CD4-positive, alpha-beta T cell treated with Interleukin-6 for 4 hours (primary cell): ENCODE measurements at places on chromosomes 12 and 14.

- DNase-seq = no peak
Observed at GRCh38 chr14:103361867-103362266, 23.3 kb upstream of the MARK3 start.

GRCh38 chr12:33876618-33877017 is 145.7 kb upstream of the ALG10 start:
- DNase-seq = no peak

DNA sequence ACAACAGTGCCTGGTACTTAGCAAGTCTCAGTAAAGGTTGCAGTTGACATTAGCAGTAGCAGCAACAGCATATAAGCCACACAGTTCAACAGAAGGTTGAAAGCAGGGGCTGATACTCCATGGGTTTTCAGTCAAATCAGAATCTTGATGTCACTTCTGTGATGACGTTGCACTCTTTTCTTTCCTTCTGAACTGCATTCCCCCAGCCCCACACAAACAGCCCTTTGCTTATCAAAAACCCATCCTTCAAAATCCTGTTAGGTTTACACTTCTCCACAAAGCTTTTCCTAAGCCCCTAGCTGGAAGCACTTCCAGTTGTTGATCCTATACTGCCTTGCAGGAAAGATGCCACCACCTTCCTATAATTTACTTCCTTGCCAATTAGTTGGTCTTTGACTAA is 34.0 kb upstream of the KCNK13 start:
- DNase-seq = no peak

DNA sequence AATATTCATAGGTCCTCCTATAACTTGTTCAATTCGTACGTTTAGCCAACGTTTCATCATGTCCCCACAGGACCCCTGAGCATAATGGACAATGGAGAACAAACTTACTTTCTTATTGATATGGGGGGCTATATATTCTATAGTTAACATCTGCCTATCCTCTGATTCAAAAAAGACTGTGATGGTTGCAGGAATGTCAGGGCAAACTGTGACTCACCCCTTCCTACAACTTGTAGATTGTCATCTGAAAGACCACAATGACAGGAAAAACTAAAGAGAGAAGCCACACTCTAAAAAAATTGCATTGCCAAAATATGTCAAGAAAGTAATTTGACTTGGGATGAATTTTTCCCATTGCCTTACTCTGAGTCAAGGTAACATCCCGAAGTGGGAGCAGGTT is 50.8 kb downstream of the CATSPERB start:
- DNase-seq = no peak

DNA sequence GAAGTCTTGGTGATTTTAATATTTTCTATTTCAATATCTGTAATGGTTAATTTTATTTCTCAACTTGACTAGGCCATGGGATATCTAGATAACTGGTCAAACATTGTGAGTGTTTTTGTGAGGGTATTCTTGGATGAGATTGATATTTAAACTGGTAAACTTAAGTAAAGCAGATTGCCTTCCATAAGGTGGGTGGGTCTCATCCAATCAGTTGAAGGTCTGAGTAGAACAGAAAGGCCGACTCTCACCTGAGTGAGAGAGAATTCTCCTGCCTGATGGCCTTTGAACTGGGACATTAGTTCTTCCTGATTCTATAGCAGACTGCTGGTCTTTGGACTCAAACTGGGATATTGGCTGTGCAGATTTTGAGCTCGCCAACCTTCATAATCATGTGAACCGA is 36.3 kb downstream of the OTOGL start:
- DNase-seq = no peak

DNA sequence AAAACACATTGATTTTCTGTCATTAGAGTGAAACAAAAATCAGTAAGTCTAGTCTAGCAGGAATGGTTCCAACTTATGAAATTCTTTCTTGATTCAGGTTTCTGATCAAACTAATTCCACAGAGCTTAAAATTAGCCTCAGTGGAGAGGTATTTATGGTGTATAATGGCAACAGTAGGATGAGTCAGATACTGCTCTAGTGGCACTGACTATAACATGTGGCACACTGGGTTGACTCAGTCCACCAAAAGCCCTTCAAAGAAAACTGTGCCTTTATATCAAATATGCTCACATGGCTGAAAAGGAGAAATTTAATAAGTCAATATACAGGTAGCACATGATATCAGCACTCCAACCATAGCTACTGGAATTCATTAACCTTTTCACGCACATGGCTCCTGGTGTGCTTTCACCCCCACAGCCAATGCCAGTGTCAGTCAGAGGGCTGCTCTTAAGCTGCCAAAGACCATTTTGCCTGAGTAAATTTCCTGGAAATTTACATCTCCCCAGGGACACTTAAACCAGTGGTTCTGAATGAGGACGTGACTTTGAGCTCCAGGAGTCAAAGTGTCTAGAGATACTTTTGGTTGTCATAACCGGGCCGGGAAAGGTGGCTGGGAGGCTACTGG is 21.7 kb upstream of the CATSPERB start:
- DNase-seq = no peak

DNA sequence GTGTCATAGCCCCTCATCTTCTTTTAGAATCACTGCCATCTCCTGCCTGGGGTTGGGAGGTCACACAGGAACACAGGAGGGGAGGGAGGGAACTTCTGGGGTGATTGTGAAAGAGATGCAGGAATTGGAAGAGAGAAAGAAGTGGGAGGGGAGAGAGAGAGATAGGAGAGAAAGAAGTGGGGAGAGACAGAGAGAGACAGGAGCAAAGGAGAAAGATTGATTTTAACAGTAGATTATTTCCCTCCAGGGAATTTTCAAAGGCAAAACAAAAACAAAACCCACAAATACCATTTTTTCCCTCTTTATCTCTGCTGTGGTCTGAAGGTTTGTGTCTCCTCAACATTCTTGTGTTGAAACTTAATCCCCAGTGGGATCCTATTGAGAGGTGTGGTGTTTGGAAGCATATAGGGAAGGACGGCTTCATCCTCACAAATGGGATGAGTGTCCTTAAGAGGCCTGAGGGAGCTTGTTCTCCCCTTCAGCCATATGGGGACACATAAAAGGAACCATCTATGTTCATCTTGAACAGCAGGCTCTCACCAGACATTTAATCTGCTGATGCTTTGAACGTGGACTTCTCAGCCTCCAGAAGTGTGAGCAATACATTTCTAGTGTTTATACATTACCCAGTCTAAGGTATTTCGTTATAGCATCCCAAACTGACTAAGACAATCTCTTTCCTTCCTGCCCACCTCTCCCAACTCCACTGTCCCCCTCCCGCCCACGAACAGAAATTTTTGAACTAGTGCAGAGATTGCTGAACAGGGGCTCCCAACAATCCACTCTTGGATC is 134.9 kb upstream of the MAX start:
- no peak for DNase-seq

DNA sequence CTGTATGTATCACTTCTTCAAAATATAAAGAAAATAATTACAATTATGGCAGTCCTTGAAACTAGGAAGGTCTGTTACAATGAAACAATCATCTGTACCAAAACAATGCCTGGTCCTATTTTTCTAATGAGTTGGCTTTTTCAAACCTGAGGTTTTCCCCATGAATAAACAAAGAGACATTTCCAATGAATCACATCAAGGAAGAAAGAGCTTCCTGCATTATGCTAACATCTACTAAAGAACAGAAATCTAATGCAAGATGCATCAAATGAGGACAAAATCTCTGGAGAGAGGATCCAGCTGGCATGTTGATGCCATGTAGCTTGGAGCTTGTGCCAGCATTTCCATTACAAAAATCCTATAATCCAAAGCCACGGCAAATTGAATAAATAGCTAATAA is 29.3 kb downstream of the NIN start:
- no peak for DNase-seq

DNA sequence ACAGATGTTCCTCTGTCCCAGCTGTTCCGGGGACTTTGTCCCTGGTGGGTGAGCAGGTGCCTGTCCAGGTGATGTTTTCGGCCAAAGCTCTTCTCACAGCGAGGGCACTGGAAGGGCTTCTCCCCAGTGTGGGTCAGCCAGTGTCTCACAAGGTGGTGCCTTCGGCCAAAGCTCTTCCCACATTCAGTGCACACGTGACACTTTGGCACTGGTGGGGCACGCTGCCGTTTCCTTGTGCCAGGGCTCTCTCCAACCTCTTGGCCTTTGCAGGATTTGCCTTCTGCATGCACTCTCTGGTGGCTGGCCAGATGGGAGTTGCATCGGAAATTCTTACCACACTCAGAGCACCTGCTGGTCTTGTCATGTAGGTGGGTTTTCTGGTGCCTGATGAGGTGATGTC is 7.7 kb downstream of the ZNF641 start:
- DNase-seq = no peak

DNA sequence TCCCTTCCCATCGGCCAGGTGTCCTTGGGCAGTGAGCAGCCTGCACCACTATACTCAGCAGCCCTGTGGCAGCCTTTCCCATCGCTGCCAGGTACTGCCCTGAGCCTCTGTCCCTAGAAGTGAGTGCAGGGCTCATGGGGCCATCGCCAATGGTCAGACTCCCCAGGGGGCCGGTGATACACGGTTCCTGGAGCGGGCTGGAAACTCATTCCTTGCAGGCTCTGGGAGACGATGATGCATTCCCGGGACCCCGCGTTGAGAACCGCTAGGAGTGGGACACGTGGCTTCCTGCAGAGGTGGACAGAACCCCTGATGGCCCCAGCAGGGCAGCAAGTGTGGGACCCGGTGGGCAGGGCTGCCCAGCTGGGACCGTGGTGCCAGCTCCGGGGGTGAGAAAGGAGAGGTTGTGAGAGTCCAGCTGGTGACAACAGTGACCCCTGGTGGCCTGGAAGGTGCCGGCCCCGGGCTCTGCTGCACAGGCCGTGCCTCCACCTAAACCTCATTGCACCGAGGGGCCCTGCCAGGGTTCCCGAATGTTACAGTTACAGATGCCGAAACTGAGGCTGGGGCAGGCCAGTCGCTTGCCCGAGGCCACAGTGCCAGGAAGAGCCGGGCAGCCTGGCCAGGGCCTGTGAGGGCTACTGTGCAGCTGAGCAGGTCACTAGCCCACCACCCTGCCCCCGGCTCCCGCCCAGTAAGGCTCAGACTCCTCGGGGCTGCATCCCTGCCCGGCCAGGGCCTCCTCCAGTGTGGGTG is 33.8 kb downstream of the FBRSL1 start:
- peak; percentile 83 for DNase-seq

- no peak for DNase-seq
Observed at GRCh38 chr12:51975196-51975595, 23.7 kb downstream of the ACVR1B start.

- peak; percentile 88 for DNase-seq
Observed at GRCh38 chr14:63852817-63853731, at the start of gene SYNE2. SYNE2 (plus strand) TSS chr14:63853004; CDS start chr14:63909149, 56,145 bp downstream.

GRCh38 chr12:92886131-92886530 is 43.0 kb downstream of the EEA1 start:
- DNase-seq = no peak

DNA sequence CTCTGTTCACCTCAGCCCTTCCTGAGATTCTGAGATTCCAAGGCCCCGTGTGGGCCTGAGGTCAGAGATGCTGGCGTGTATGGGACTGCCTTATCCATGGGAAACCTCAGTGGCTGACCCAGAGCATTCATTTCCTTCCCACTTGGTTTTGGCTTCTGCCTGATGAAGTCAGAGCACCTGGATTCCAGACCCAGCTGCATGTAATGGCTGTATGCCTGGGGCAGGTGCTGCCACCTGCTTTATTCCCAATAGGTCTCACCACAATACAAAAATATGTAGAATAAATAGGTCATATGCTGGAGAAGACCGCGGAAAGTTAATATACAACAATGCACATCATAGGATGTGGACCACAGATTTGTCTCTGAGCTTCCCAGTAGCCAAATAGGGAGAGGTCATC is 25.6 kb downstream of the FIGNL2 start:
- DNase-seq = no peak

DNA sequence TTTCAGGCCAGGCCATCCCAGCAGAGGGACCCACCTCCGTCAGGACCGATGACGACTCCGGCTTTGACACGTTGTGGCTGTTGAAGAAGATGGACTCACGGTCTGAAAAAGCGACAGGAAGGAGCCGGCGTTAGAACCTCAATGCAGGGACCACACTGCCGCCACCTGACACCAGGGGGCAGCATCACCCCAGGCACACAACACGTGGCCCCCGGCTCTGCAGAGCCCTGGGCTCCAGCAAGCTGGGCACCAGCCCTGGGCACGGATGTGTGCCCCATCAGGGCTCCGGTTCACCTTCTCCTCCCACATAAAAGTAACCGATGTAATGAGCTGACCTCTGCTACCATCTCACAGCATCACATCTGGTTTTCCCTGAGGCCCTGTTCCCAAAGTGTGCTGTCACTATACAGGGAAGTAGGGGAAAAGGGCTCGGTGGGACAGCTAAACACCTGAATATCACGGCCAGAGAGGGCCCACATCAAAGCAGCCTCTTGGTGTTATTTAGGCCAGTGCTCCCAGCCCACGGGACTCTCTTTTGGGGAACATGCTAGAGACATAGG is 29.0 kb downstream of the CHGA start:
- DNase-seq = peak; percentile 80

- no peak for DNase-seq
Observed at GRCh38 chr12:76096079-76096646, 11.7 kb upstream of the NAP1L1 start.

GRCh38 chr14:34113991-34114390 is 163.1 kb upstream of the EGLN3 start:
- DNase-seq = no peak

DNA sequence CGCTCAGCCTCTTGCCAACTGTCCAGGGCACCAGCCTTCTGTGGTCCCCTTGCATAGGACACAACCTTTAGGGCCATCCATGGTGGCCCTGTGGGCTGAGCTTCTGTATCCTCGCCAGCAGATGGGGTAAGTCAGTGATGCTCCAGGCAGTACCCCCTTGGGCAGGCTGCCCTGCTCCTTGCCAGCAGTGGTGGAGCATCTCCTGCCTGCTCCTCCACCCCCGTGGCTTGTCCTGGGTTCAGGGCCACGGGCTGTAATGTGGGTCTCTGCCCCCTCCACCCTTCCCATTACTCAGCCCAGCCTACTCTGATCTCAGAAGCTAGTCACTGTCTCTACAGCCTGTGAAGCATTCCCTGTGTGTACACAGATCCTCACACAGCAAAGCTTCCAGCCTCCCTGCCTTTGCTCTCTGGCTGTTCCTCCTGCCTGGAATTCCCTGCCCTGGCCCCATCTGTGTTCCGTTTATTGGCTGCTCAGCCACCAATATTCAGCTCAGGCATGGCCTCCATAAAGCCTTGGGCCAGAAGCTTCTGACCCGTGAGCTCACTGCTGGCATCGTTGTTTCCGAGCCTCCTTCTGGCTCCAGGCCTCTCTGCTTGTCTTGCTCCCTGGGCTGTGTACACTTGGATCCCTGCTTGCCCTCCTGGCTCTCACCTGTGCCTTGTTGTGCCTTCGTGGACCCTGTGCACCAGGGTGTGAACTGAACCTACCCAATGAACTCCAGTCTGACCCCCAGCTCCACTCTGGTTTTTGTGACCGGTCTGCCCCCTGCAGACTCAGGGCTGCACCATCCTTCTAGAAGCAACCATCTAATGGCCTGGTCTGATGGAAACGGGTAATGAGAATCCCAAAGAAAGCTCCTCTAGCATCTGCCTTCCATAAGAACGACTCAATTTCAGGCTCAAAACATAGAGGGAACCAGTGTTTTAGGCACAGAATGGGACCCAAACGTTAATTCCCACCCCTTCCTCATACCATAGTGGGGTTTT is 177.0 kb upstream of the PRMT8 start:
- DNase-seq = peak; percentile 13

- DNase-seq = no peak
Observed at GRCh38 chr12:59858508-59859170, 262.8 kb downstream of the SLC16A7 start.
